ENCODE measurements at places on chromosomes 5 and 9.

DNA sequence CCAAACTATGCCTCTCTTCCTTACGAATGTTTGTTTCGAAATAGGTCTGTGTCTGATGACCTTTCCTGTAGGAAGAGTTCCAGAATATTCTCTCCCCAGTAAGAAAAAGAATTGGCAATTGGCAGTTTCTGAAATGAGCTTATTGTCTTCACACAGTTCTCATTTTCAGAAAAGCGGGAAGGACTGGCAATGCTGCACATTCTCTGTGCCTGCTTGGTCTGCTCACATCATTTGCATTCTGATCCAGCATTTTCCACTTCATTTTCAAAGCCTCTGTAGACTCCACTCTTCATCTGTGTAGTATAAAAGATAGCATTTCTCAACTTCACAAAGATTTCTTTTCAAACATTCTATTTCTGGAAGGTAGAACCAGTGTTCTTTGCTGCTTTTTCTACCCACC, 120.6 kb upstream of the CCDC112 start:
- DNase-seq = no peak

- DNase-seq = no peak
These were observed 18.5 kb downstream of the LHFPL2 start for GRCh38 chr5:78630047-78630446.

- DNase-seq = no peak
These were observed 26.4 kb upstream of the ELL2 start for GRCh38 chr5:95988094-95988493.

DNA sequence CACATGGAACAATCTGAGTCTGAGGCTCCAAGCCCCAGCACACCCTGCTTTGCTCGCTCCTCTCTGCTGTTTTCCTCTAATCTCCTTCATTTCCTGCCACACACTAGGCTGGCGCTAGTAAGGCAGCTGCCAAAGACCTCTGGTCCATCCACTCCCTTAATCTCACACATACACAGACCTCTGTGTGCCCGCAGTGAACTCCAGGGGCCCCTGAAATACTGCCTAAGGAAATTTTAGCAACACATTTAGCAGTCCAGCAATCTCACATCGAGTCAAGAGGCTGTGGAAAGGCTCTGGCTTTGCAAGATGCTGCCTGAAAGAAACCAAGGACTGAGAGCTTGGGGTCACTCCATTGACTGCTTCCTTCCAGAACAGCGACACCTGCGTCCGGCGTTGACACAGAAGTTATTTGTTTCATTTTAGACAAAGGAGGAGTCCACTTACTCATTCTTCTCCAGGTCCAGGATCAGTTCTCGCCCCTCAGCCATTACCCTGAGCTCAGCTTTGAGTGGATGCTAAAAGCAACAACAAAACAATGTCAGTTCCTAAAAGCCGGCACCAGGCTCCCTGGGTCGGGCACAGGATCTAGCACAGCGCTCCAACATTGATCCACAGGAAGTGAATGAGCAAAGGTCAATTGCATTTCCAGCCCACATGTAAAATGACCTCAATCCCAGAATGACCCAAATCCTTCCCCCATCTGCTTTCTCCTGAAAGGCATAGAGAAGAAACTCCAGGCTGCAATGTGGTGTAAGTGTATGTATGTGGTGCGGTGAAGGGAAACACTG, 11.5 kb downstream of the ADAM19 start:
- DNase-seq = no peak

DNA sequence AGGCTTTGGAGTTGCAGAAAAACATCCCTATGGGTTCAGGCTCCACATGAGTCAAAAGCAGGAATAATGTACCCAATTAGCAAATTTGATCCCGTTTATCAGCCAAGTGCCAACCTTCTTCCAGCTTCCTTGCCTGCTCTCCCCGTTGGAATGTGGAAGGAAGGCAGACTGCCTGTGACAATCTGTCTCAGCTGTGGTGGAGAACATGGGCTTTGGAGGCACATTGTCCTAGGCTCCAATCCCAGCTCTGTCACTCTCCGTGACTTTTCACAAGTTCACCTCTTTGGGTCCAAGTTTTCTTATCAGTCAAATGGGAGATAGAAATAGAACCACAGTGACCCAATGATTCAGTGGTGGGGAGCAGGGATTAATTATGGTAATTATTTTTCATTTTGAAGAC, 113.9 kb downstream of the ARHGAP26 start:
- DNase-seq = no peak

DNA sequence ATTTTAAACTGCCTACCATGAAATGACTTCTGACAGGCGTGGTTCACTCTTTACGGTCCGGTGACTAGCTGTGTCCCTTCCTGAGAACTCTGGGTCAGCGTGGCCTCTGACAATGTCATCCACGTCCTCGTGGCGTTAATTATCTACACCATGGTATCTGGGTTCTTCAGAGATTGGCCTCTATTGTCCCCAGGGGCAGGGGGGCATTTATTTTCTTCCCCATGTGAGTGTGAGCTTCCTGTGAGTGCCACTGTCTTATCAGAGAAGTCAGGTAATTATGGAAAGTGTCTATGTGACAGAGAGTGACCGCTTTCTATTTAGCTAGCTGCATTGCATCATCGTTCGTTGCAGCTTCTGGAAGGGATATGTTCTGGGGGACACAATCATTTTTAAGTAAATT, 77.2 kb downstream of the FBXL7 start:
- no peak for DNase-seq

GRCh38 chr5:111453295-111453694, 59.0 kb downstream of the STARD4 start:
- no peak for DNase-seq

DNA sequence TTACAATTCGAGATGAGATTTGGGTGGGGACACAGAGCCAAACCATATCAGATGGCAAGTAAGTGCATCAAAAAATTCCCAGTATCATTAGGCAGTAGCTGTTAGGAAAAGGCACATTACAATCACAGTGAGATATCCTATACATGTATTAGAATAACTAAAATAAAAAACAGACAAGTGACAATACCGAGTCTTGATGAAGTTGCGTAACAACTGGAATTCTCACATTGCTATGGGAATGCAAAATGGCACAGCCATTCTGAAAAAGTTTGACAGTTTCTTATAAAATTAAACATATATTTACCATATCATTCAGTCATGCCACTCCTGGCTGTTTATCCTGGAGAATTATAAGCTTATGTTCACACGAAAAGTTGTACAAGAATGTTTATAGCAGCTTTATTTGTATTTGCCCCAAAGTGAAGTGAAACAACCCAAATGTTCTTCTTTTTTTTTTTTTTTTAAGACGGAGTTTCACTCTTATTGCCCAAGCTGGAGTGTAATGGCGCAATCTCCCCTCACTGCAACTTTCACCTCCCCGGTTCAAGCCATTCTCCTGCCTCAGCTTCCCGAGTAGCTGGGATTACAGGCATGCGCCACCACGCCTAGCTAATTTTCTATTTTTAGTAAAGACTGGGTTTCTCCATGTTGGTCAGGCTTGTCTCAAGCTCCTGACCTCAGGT, 93.1 kb upstream of the TLE1 start:
- DNase-seq = no peak
